ENCODE measurements at places on chromosomes 12 and 14. TPM values are rescaled to one million over a fixed set of nuclear protein-coding genes. Genes with fewer than 3 reads are reported as not detected.

DTD2 gene
- total RNA-seq, result 8.6 TPM

TUBA1B gene
- 2,388 TPM for total RNA-seq

ORAI1 gene
- total RNA-seq, result 23.0 TPM

ACVRL1 gene
- total RNA-seq, result not detected

PRPH gene
- not detected for total RNA-seq

TAS2R31 gene
- total RNA-seq, result 4.4 TPM

AQP2 gene
- not detected for total RNA-seq

MIPOL1 gene
- total RNA-seq, result not detected

KRT85 gene
- total RNA-seq, result not detected

TEX22 gene
- 4.6 TPM for total RNA-seq

DHRS2 gene
- 1.1 TPM for total RNA-seq

FAM216A gene
- total RNA-seq, result 17.4 TPM

TSHR gene
- total RNA-seq, result not detected

TMEM119 gene
- 0.09 TPM for total RNA-seq

ZC3H10 gene
- total RNA-seq, result 7.1 TPM

LACRT gene
- total RNA-seq, result not detected

WNT1 gene
- not detected for total RNA-seq

PIANP gene
- total RNA-seq, result 1.3 TPM

HOXC10 gene
- total RNA-seq, result not detected

ZNF268 gene
- 15.2 TPM for total RNA-seq

TC2N gene
- 33.4 TPM for total RNA-seq

PAH gene
- not detected for total RNA-seq

LGR5 gene
- not detected for total RNA-seq

BCL11B gene
- total RNA-seq, result 57.8 TPM

HRK gene
- not detected for total RNA-seq

RAB15 gene
- total RNA-seq, result 6.5 TPM

LTBP2 gene
- total RNA-seq, result 0.49 TPM

KLRD1 gene
- total RNA-seq, result 0.27 TPM

TSPAN11 gene
- total RNA-seq, result not detected

CAPZA3 gene
- not detected for total RNA-seq

C12orf54 gene
- not detected for total RNA-seq

KLHL33 gene
- 0.04 TPM for total RNA-seq

KIF21A gene
- total RNA-seq, result 16.1 TPM

ASCL1 gene
- not detected for total RNA-seq

NPFF gene
- total RNA-seq, result not detected

CSRP2 gene
- 2.8 TPM for total RNA-seq

IL31 gene
- total RNA-seq, result 0.87 TPM

PDZRN4 gene
- total RNA-seq, result not detected

CDCA3 gene
- total RNA-seq, result 147 TPM

NRIP2 gene
- total RNA-seq, result not detected

SLC17A8 gene
- total RNA-seq, result not detected

REM2 gene
- total RNA-seq, result 1.1 TPM

RPL36AL gene
- 219 TPM for total RNA-seq

ZDHHC22 gene
- not detected for total RNA-seq

IFI27 gene
- total RNA-seq, result 2.5 TPM

AKAP6 gene
- total RNA-seq, result 3.3 TPM

TSPAN19 gene
- not detected for total RNA-seq

EML5 gene
- 1.1 TPM for total RNA-seq

GUCY2C gene
- not detected for total RNA-seq

ACOT4 gene
- total RNA-seq, result 3.1 TPM

ATF1 gene
- 49.7 TPM for total RNA-seq

COCH gene
- total RNA-seq, result 1.4 TPM

PROX2 gene
- total RNA-seq, result 0.23 TPM

SLC10A1 gene
- total RNA-seq, result not detected

HELB gene
- total RNA-seq, result 29.4 TPM

DTX1 gene
- 9.8 TPM for total RNA-seq

IAPP gene
- total RNA-seq, result not detected

KRT75 gene
- total RNA-seq, result not detected

OTUB2 gene
- total RNA-seq, result 1.2 TPM
